Vagina (tissue), 2 donors: ENCODE measurements at places on chromosomes 11 and 22.

- no peak for DNase-seq
Observed at GRCh38 chr11:125874556-125875124, 12.8 kb upstream of the HYLS1 start.

GRCh38 chr22:30649430-30650007 is 13.9 kb downstream of the SLC35E4 start:
- no peak for DNase-seq

- no peak for DNase-seq
Observed at GRCh38 chr11:8355416-8355742, 91.7 kb upstream of the LMO1 start.

DNA sequence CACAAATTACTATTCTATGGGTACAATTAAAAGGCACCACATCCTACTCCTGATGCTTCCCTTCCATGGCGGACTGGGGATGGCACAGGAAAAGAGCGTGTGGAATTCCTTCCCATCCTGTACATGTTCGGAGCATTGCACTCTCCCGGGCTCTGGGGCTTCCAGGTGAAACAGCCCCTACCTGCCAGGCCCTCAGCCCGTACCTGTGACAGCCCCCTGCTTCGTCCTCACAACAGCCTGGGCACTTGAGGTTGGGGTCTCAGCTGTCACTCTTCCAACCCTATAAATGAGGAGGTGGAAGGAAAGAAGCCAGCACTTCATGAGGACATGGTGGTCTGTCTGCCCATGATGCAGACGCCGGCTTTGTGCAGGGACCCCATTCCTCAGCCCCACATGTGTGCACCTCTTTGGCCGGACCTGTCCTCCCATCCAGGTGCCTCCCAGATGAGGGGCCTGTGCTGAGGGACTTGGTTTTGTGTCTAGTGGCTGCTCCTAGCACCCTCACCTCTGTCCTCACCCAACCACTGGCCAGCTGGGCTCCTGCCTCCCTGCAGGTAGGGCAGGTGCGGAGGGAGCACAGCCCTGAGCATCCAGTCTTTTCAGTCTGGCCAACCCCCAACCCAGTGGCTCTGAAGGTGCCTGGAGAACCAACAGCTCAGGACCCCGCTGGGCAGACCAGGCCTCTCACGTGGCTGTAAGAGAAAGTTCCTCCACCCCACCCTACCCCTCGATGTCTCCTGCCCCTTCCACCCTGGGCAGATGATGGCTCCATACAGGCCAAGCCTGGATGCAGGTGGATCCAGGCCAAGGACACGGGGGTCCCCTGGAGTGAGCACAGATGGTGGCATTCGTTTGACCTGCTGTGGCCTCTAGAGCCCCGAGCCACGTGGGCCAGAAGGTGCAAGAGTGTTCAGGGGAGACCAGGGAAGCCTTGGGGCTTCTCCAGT is 23.4 kb upstream of the WNT7B start:
- no peak for DNase-seq

GRCh38 chr11:33742249-33742851 is 6.1 kb upstream of the CD59 start:
- no peak for DNase-seq

DNA sequence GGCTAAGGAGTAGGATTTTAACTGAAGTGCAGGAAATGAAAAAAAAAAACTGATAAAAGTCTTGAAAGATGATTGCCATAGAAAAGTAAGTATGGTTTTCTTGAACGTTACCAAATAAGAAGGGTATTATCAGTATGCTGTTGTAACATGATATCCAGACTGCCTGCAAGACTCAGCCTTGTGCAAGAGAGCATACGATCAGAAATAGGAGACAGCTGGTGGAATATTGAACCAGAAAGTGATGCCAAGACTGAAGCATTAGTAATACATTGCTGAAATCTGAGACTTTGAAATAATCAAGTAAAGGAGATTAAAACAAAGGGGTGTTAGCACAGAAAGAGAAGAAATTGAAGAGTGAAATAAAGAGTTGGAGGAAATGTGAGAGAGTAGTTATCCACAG is 452.7 kb upstream of the CNTN5 start:
- no peak for DNase-seq

GRCh38 chr11:35138606-35138942 is 397 bp upstream of the CD44 start:
- no peak for DNase-seq
